ENCODE measurements at places on chromosomes 6 and 20.

DNA sequence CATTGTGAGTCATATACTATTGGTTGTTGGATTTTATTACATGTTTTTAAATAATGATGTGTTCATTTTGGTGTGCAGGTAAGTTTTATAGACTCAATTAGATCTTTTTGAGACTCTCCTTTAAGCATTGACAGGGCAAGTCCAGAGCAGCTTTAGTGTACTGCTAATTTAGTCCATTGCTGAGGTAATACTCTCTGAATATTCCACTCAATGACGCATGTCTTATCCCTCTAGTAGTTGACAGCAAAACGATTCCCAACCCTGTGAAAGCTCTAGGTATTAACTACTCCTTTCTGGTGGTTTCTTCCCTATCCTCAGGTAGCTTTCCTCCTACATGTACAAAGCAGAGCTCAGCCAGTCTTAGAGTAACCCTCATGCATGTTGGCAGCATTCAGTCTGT is 373.5 kb upstream of the MAP3K7 start:
- DNase-seq = no peak

DNA sequence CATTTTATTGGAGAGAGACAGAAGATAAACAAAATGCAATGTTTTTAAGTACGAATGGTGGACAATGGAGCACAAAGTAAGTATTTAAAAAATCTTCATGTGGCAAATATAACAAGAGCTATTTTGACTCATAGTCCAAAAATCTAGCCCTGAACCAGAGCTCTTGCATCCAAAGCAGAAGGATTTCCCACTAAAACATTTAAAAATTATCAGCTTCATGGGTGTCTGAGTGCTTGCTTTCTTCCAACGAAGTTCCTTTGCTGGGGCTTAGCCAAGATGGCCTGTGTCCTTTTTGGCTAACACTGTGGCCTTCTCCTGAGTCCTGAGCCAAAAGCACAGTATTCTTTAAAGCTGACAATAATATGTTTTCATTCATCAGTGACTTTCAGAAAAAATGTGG is 161.7 kb downstream of the RIMS1 start:
- DNase-seq = no peak

DNA sequence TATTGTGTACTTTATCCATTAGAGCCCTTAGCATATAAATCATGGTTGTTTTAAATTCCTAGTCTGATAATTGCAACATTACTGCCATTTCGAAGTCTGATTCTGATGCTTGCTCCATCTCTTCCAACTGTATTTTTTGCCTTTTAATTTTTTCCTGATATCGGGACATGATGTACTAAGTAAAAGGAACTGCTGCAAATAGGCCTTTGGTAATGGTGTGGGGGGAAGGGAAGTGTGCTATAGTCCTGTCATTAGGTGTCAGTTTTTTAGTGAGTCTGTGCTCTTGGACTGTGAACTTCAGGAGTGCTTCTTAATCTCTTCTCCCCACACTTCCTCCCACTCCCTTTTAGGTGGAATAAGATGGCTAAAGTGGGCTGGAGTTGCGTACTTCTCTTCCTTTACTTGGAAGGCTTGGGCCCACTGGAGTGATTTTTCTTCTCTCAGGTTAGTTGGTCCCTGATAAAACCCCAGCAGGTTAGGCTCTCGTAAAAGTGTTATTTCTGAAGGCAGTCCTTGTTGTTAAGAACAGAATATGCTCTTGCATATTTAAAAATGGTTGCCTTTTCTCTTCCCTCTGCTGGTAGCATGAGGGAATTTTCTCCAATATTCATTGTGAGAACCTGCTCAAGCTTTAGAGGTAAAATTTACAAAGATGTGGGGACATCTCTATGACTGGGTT is 18.1 kb downstream of the STXBP5 start:
- DNase-seq = peak; percentile 35

DNA sequence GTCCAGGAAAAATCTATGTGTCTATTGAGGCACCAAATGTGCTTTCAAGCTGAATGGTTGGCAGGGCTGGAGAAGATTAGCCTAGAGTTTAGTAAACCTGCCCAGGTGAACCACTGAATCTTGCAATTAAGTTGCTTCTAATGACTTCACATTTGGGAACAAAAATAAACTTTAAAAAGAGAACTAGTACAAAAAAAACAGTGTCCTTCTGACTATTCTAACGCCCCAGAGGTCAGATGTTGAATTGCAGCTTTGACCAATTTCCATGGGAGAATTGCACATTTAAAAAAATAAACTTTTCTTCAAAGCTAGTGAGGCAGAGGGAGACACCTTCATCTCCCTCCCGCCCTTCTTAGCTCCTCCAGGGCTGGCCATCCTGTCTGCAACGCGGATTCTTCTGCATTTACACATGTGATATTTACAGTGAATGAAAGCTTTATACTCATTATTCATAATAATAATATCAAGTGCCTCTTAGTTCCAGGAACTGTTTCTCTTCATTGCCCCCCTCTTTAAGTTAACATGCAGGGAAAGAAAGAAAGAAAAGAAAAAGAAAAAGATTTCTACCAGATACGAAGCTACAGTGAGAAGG is 270.2 kb downstream of the SMOC2 start:
- no peak for DNase-seq

DNA sequence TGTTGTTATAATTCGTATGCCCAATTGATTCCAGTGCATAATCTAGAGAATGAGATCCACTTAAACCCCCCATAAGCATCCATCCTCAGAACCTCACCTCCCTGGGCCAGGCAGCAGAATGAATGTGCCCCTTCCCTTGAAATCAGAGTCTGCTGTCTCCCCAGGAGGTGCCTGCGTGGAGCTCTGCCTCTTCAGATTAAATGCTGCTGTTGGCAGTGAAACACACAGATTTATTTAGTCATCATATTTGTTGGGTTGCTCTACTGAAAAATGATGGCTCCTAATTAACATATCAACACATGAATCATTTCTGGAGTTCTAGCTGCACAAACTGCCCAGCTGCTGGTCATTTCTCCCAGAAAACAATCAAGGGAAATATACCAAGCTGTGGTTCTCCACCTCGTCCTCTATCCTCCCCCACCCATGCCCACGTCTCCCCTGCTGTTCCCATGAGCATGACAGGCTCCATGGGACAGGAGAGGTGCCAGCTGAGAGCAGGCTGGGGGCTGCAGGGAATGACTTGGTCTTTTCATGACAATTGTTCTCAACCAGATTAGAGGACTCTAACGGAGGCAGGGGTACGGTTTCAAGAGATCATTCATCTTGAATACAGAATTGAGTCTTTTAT is 633.1 kb downstream of the CDH26 start:
- DNase-seq = no peak

DNA sequence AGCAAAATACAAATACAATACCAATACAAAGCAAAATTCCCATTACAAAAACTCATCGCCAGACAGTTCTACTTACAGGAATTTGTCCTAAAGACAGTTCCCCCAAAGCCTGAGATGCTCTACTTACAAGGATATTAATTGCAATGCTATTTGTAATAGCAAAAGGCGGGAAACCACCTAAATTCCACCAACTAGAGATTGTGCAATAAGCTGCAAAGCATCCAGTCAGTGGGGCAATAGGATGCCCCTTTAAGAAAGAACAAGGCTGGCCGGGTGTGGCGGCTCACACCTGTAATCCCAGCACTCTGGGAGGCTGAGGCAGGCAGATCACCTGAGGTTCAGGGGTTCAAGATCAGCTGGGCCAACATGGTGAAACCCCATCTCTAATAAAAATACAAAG is 39.1 kb downstream of the FAM209B start:
- DNase-seq = no peak

GRCh38 chr20:7696311-7696710 is 243.9 kb downstream of the HAO1 start:
- no peak for DNase-seq

- DNase-seq = no peak
Measured at GRCh38 chr6:11622156-11622555, 84.6 kb downstream of the TMEM170B start.

DNA sequence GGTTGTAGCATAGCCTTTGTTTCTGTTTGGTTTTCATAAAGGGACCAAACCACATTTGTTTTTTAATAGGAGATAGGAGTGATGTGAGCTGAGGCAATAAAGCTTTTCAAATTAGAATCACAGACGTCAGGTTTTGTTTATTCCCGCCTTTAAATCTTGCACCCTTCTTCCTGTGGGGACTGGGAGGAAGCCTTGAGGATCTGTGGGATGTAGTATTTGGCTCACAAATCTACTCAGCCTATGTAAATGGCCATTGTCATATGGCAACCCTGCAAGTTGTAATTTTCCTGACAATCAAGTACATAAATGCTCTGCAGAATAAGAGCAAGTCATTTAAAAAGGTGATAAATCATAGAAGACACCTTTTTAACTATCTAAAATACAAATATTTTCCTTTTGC is 110.4 kb downstream of the ADGRG6 start:
- no peak for DNase-seq

GRCh38 chr20:33070111-33071053 is 9.1 kb upstream of the BPIFB4 start:
- no peak for DNase-seq

GRCh38 chr6:128463942-128464341 is 56.5 kb downstream of the PTPRK start:
- DNase-seq = no peak

- no peak for DNase-seq
Measured at GRCh38 chr20:6074784-6075183, 20.9 kb upstream of the LRRN4 start.

GRCh38 chr6:39104528-39104927 is 10.5 kb downstream of the SAYSD1 start:
- no peak for DNase-seq

DNA sequence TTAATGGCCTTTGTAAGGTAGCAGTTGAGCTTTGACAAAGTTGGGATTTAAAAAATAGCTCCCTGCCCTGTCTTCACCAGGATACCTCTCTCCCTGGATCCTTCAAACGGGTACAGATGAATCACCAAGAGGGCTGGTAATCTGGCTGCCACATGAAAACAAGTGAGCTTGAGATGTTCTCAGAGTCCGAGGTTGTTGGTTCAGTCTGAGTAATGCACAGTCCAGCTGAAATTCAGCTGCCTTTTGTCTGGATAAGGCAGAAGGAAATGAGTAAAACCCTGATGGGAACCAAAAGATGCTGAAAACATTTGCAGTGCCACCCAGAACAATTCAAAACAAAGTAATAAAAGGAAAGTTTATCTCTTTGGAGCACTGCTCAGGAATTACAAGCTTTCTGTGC is 86.8 kb downstream of the GJA1 start:
- DNase-seq = no peak

GRCh38 chr6:36428911-36429310 is 13.7 kb downstream of the PXT1 start:
- no peak for DNase-seq

DNA sequence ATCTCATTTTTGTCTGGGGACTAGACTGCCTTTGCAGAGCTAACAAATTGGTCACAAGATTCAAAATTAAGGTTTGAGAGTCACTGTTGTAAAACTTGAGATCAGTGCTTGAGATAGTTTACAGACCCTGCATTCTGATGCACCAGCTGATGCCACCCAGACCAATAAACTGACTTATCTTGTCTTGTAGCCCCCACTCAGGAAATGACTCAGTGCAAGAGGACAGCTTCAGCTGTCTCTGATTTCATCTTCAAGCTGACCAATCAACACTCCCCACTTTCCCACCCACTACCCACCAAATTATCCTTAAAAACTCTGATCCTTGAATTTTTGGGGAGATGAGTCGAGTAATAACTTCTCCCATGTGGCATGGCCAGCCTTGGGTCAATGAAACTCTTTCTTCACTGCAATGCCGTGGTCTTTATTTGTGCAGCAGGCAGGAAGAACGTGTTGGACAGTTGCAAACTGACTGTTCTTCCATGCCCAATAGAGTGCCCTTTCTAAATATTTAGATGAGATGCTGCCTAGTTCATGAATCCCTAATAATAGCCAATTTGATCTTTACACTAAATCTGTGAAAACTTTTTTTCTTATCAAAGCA is 48.3 kb upstream of the PROKR2 start:
- no peak for DNase-seq

DNA sequence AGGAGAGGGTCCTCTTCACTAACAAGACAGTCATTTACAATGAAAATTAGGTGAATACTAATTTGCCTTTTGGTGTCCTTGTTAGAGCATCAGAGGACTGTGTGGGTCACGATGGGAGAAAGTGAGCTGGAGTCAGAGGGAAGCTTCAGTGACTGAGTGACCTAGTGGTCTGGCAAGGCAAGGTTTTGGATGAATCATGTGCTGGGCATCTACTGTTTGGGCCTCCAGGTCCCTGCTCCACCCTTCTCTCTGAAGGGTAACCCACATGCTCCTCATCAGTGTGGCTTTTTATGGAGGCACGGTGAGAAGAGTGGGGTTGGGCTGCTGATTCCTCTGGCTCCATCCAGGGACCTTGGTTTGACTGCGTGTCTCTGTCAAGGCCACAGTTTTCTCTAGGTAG is 60.5 kb upstream of the EXOC2 start:
- DNase-seq = no peak

- DNase-seq = no peak
Measured at GRCh38 chr6:42907336-42907735, 8.5 kb upstream of the PTCRA start.

- DNase-seq = no peak
Measured at GRCh38 chr6:16044211-16044643, 84.7 kb upstream of the MYLIP start.

- DNase-seq = no peak
Measured at GRCh38 chr20:35104685-35105295, 12.2 kb upstream of the TRPC4AP start.

DNA sequence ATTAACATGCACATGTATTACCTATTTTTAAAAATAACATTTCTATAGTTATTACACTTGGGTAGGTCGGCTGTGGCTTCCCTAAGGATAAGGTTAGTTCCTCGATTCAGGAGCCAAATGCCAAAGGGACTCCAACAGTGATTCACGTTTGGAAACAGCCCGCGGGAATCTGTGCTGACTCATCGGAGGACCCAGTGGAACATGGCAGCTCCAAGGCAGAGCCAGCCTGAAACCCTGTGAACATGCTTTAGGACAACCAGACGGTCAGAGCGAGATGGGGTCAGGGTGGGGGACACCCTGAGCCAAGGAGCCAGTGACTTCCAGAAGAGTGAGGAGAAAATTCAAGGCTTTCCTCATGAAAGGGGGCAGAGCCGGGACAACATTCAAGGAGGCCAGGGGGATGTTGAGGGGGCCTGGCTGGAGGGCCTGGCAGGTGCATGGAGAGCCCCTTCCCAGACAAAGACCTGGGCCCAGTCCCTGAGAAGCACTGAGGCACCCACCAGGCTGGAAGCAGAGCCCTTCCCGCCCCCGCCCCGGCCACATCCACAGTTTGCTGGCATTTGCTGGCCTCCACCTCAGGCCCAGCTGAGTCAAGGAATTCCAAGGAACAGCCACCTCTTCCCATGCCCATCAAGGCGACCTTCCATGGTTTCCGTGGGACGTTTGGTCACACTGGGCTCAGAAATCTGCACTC is 133.2 kb downstream of the SNX5 start:
- DNase-seq = no peak

GRCh38 chr20:53692465-53693067 is 98.9 kb upstream of the ZNF217 start:
- DNase-seq = no peak

DNA sequence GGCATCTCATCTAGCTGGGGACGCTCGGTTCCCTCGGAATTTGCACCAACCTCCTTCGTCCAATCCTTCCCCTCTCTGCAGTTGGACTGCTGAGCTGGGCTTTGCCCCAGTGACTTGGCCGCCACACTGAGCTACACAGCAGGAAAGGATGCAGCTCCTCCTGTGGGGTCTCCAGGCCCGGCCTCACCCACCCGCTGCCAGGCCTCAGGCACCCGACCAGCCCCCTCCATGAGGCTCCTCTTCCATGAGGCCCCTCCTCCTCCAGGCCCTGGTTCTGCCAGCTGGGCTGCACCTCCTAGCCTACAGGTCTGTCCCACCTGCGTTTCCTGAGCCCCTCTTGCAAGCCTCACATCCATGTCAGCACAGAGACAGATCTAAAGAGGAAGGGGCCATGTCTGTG is 369.9 kb downstream of the TAF4 start:
- no peak for DNase-seq

- no peak for DNase-seq
Measured at GRCh38 chr6:50978380-50979170, 159.9 kb downstream of the TFAP2B start.
